WTC11 (cell line): ENCODE measurements at places on chromosomes 16 and 17.

- DNase-seq: no peak
Measured at GRCh38 chr17:50192618-50193291, 8.7 kb downstream of the COL1A1 start.

DNA sequence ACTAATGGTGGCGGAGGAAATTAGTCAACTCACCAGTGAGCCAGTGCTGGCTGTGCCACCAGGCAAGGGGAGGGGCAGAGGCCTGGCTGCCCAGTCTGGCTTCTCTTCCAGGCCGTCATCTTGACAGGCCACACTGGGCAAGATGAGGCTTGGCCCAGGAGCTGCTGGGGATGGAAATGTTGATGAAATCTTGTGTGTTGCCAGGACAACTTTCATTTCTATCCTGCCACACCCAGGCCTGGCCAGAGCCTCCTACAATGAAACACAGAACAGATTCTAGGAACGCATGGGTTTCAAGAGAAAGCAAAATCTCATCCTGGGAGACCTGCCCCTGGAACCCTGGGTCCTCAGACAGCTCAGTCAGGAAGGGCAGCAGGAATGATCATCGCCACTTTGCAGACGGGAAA lies 9.3 kb downstream of the HEXIM2 start:
- DNase-seq: no peak

GRCh38 chr16:66425651-66426050 lies 1.4 kb upstream of the BEAN1 start:
- no peak for DNase-seq

DNA sequence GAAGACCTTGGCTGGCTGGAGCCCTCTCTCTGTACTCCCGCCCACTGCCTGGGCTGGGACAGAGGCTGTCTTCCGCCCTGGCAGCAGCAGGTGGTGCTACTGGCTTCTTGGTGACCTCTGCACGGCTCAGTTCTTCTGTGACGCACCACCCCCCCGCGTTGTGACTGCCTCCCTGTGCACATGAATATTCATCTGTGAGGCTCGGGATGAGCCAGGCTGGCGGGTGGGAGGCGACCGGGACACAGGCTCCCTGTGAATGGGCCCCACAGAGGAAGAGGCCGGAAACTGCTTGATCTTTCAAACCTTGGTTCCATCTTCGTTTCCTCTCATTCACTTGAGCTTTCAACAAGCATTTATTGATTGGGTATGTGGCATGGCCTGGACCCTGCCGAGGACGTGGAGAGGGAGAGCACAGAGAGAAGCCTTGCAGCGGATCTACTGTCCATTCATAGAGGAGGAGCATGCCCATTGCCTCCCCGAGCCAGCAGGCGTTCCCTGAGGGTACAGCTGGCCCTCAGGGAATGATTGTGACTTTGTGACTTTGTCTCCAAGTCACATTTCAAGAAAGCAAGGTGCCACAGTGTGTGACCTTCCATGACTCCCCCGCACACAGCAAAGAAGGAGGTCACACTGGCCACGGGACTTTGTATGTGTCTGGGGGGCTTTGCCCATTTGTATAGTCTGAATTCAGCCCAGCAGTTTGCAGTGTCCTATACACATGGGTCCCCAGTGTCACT lies 45.0 kb downstream of the B9D1 start:
- DNase-seq: peak; percentile 94

- DNase-seq: peak; percentile 87
Measured at GRCh38 chr16:17194190-17194780, 276.5 kb downstream of the XYLT1 start.

DNA sequence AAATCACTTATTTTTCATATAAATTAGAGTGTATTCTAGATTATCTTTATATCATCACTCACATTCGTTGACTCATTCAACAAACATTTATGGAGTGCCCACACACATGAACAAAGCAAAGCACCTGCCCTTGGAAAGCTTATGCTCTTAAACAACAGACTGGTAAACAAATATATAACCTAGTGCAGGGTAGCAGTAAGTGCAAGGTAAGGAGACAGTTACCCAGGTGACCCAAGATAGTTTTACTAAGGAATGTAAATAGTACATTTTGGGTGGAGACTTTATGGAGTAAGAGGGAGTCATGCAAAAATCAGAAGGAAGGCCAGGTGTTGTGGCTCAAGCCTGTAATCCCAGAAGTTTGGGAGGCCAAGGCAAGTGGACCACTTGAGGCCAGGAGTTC lies 40.4 kb upstream of the HELZ start:
- no peak for DNase-seq

DNA sequence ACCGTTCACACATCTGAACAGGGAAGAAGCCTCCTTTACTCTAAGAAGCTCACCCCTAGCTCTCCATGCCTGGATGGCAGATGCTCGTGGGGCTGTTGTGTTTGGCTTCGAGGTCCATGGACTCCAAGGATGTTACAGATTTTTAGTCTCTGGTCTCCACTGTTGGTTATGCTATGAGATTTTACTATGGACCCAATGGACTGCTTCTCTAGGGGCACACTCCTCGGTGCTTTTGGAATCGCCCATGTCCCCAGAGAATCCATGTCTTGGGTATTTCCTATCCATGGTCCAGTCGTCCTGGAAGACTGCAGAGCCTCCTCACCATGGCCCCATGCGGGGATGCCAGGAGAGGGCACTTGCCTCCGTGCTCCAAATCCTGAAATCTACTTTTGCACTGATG lies 83.4 kb downstream of the KCNJ12 start:
- no peak for DNase-seq

GRCh38 chr16:81560979-81561657 lies 116.5 kb downstream of the CMIP start:
- DNase-seq: no peak

- DNase-seq: no peak
Measured at GRCh38 chr17:68420065-68420464, 37.2 kb downstream of the WIPI1 start.

GRCh38 chr17:56497132-56497531 lies 96.4 kb upstream of the NOG start:
- no peak for DNase-seq

GRCh38 chr16:84922351-84923120 lies 88.8 kb downstream of the ZDHHC7 start:
- DNase-seq: no peak

GRCh38 chr17:76333673-76334505 lies 19.8 kb downstream of the PRPSAP1 start:
- no peak for DNase-seq

GRCh38 chr17:2025220-2025621 lies at the start of gene RTN4RL1:
Gene RTN4RL1, minus strand, starts transcription at chr17:2025334. Its CDS starts 469 bp downstream, at chr17:2024865.
- DNase-seq: peak; percentile 56

DNA sequence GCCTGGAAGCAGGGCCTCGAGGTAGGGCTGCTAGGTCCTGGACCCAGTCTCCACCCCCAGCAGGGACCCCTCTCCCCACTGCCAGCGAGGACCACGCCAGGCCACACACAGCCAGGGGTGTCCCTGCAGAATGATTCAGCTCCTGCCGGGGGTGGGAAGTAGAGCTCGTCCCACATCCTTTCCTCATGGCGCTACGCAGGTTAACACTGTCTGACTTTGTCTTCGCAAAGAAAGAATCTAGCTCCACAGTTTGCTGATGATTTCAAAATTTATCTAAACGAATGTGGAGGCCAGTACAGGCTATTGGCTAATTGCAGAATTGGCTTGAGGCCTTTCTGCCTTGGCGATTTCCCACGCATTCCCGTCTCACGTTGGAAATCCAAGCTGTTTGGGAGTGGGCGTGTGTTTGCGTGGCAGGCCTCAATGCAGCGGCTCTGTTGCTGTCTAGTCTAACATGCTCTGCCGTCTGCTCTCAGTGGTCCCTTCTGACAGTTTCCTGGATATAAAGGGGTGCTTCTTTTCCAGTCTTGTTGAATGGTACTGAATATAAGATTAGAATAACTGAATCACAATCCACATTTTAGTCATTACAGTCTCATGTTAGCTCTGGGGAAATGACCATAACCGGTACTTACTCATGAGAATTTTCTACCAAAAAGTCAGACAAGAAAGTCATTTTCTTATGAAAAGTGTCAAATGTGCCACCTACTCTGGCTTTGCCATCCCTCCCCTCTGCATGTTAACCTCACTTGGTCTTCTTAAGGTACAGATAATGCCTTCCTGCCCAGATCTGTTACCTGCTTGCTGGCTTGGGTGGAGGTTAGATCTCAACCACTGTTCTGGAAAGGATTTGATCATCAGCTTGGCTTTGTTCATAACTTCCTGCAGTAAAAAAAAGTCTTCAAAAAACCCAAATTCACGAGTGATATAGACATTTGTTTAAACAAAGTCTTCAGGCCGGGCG lies 252.4 kb downstream of the NTN1 start:
- DNase-seq: no peak
